Tibial nerve (tissue), 4 donors: ENCODE measurements at places on chromosomes 11 and 22.
A peak's percentile ranks its signal among the peaks of the same experiment; 100 is the strongest.

- no peak for DNase-seq
These were observed 96.5 kb downstream of the SHANK2 start for GRCh38 chr11:71155846-71156245.

DNA sequence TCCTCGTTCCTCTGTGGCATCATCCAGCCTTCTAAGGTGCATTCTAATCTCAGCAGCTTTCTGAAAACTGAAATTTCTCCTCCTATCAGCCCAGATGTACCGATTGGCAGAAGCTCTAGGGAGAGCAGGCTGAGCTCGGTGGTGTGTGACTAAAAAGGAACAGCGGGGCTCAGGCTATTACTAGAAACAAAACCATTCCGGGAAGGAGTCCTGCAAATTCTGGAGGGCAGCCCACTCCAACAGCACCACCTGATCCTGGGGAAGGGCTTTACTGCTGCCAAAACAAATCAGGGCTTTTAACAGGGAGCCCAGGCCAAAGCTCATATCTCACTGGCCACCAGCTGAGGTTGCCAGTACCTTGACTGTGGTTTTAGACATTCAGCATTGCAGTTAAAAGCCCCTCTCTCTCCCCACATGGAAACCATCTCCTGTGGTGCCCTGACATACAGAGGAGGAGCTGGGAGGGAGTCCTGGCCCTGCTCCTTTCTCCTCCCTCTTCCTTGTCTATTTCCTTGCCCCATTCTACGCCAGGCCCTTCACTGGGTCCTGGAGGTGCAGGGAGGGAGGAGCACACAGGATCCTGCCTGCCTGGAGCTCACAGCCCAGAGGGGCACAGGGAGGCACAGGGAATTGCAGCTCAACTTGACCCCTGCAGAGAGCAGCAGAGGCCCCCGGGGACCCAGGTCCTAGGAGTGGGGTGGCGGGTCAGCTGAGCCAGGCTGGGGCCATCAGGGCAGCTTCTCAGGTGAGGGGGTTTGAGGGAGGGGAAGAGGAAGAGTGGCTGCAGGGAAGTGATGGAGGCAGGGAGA, 889 bp downstream of the PLAAT4 start:
- peak; percentile 47 for DNase-seq

DNA sequence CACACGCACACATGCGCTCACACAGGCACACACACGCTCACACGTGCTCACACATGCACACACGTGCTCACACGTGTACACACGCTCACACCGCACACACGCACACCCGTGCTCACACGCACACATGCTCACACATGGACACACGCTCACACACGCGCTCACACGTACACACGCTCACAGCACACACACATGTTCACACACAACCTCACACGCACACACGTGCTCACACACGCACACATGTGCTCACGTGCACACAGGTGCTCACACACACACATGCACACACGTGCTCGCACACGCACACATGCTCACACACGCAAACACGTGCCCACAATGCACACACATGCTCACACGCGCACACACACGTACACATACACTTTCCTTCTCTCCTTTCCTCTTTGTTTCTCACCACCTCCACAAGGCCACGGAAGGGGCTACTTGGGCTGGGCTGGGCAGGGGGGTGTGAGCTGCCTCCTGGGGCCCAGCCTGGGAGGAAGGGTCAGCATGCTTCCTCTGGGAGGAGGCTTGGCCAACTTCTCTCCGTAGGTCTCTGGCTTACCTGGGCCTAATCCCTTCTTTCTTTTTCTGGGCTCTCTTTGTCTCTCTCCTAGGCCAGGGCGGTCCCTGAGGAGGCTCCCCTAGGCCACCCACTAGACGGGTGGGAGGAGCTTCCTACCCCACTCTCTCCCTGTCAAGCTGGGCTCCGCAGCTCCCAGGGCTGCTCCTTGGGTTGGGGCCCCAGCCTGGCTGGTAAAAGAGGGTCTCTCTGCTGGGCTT, 34.5 kb upstream of the PARVG start:
- no peak for DNase-seq

DNA sequence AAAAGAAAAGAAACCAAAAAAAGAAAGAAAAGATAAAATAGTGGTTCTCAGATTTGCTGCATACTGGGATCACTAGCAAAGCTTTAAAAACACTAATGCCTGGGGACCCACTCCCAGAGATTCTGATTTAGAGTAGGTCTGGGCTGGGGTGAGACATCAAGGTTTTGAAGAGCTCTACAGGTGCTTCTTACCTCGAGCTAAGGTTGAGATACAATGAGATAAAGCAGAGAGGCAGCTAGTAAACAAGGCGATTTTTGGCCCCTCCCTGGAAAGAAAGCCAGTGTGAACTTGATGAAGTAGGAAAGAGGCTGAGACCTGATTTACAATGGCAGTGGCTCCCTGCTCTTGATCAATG, 327.6 kb upstream of the CCDC90B start:
- DNase-seq: no peak

DNA sequence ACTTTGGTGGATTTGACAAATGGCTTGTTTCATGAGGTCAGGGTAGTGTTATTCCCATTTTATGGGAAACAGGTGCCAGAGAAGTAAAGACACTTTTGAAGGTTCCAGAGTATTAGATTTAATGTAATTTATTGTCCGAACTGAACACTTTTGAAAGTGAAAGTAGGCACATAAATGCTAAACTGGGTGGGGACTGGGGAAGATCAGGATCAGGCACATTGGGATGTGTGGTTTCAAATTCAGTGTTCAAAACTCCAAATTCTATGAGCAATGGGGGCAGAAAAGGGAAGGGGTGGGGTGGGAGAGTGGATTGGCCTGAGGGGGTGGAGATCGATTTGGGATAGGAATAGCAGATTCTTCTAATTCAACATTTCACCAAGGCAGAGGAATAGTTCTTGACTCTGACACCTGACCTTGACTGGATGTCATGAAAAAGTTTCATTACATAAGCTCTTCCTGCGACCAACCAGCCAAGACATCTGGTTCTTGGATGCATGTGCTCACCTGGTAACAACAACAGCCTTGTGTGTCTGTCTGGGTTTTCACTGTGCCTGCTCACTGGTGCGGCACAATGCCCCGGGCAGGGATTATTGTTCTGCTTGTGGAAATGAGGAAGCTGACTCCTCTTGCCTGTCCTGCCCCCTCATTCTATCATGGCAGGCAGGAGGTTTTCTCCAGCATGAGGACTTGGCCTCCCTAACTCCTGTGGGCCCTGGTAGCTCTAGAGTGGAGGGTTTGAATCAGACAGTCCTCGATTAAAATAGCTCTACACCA, 10.8 kb downstream of the PPFIBP2 start:
- DNase-seq: no peak

DNA sequence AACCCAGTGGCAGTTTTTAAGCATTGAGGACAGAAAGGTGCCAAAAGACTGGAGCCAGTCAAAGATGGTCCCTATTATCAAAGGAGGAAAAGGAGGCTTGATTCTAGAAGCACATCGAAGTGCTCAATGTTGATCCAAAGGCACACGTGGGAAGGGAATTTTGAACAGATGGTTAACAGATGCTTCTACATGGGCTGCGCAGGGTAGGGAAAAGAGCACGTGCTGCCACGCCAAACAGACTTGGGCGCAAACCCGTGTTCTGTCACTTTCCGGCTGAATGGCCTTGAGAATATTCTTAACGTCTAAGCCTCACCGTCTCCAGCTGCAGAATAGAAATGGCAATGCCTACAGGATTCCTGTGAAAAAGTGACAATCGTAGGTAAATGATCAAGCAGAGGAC, 217.9 kb upstream of the MTNR1B start:
- DNase-seq: no peak

- DNase-seq: no peak
These were observed 67.7 kb downstream of the PANX1 start for GRCh38 chr11:94196363-94196762.

- no peak for DNase-seq
These were observed 1164.7 kb downstream of the LRRC4C start for GRCh38 chr11:40294741-40295140.

GRCh38 chr11:31798057-31798553, 13.0 kb downstream of the PAX6 start:
- peak; percentile 3 for DNase-seq
